ENCODE measurements at places on chromosomes 1 and 21.

DNA sequence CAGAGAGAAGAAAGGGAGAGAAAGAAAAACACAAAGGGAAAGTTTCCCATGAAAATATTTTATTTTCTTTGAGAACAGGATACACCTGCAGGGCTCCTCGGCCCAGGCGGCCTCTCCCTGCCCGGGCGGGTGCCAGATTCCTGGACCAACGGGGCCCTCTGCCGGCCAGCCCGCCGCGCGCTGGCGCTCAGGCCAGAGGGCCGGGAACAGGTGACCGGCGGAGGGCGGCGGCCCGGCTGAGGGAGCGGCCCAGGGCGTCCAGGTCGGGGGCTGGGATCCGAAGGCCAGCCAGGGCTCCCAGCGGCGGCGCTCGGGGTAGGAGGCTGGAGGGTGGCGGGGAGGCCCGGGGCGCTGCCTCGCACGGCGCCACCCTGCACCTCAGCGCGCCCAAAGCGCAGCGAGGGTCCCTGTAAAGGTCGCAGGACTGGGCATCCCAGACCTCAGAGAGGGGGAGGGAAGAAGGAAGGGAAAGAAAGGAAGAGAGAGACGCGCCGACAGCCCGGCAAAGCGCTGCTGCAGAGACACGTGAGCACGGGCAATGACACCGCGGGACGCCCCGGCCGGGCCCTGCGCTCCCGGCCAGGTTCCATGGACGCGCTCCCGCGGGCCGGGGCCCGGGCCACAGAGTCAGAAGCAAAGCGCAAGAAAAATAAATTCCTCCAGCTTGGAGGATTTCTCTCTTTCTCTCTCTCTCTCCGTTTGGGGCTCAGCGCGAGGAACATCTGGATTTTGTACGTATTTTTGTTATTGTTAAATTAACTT, 927 bp downstream of the WNT9A start:
- DNase-seq: peak; percentile 35

- no peak for DNase-seq
These were observed 91.6 kb upstream of the SAMD11 start for GRCh38 chr1:832136-832535.

- DNase-seq: no peak
These were observed 266.8 kb downstream of the RHOU start for GRCh38 chr1:229002037-229002436.

DNA sequence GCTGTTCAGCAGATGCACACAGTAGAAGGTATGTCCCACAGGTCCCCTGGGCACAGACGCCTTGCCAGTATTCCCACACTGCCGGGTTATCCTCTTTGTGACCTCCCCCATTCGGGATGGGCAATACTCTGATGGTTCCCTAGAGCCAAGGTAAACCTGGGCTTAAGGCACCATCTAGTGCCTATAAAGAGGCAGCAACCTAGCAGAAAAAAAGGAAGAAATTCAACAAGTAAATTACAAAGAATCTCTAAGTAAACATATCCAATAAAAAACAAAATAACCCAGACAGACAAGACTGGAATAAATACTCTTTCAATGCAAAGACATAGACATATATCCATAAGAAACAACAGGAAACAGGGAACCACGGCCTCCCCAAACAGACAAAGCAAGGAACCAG, 39.4 kb downstream of the HSF2BP start:
- DNase-seq: no peak

DNA sequence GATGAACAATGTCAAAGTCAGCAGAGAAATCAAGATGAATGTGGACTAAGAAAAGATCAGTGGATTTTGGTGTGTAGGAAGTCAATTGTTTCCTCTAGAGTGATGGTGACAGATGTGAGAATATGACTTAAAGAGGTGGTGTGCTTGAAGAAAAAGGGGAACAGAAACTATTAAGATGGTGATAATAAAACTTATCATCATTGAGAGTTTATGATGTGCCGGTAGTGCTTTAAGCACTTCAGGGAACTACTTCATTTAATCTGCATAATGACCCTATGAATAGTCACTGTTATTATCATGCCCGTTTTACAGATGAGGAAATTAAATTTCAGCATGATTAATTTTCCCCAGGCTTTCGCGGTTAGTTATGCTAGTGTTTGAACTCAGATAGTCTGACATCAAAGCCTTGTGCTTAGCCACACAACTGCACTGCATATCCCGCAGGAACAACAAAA, 246.9 kb upstream of the LRRC7 start:
- DNase-seq: no peak

DNA sequence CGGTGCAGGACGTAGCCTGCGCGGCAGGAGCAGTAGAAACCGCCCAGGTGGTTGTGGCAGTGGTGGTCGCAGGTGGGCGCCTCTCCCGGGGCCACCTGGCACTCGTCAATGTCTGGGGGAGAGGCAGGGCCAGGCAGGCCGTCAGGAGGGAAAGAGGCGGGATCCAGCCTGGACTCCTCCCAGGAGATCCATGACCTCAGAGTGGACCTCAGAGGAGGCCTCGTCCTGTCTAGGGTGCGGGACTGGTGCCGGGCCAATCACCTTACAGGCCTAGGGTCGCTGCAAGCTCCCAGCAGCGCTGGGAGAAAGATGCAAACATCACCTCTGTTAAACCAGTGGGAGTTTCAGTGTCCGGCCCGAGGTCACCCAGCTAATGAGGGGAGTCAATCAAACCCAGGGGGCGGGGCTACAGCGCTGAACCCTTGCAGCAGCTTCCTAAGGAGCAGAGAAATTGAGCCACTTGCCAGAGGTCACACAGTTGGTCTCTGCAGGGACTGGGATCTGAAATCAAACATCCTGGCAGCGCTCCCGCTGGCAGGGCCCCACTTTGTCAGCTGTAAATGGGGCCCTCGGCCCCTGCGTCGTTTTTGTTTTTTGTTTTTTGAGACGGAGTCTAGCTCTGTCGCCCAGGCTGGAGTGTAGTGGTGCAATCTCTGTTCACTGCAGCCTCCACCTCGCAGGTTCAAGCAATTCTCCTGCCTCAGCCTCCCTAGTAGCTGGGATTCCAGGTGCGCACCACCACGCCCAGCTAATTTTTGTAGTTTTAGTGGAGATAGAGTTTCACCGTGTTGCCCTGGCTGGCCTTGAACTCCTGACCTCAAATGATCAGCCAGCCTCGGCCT, 1.4 kb downstream of the MASP2 start:
- DNase-seq: no peak

DNA sequence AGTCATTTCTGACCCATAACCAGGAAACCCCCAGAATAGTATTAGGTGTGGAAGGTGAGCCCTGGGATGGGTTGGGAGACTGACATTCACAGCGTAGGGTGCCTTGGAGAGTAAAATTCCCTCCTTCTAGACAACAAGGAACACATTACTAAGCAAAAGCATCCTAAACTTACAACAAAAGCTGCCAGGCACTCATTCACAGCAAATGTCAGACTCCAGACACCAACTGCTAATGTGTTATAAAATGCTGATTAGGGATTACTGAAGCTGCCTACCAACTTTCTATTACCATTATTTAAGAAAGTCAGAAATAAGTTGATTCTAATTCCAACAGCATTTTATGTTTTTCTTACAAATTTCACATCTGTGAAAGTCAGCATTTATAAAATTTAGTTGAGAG, 40.0 kb upstream of the C1orf87 start:
- DNase-seq: no peak

GRCh38 chr1:210598135-210598652, 269.5 kb downstream of the HHAT start:
- peak; percentile 96 for DNase-seq

GRCh38 chr1:26574719-26575251, 45.2 kb downstream of the RPS6KA1 start:
- peak; percentile 54 for DNase-seq
